Left renal cortex interstitium (tissue), 4 donors: ENCODE measurements at places on chromosomes 6 and 20. TPM values are rescaled to one million over a fixed set of nuclear protein-coding genes. Genes with fewer than 3 reads are reported as not detected.

The GMNN gene
- polyA plus RNA-seq: 67.4 TPM

- DNase-seq: no peak
Measured at GRCh38 chr6:33862536-33862935, 58.7 kb upstream of the MLN start.

- no peak for DNase-seq
Measured at GRCh38 chr6:136563386-136564152, 13.3 kb upstream of the MAP7 start.

DNA sequence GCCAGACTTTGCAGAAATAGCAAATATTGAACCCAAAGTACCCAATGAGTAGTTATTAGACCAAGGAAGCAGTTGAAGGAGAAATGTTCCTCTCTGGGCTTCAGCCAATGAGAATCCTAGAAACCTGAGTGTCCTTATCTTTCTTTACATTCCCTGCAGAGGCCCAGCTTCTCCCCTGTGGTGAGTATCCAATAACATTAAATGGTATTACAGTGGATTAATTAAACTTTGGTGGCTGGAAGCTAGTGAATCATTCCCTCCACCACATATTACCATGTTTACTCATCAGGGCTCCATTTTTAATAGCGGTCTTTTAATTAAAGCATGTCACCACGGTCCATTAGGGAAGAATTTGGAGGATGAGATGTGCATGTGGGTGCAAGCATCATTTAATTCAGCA, 74.0 kb downstream of the UNC5CL start:
- DNase-seq: no peak

GRCh38 chr6:63936399-63936798, 300.8 kb downstream of the PHF3 start:
- DNase-seq: no peak
